ENCODE measurements at places on chromosomes 7 and 10.

- DNase-seq = peak; percentile 78
Observed at GRCh38 chr10:118341791-118342637, at the start of gene FAM204A. TSS of gene FAM204A (minus strand) at chr10:118342324. CDS start at chr10:118336415, 5,909 bp downstream.

DNA sequence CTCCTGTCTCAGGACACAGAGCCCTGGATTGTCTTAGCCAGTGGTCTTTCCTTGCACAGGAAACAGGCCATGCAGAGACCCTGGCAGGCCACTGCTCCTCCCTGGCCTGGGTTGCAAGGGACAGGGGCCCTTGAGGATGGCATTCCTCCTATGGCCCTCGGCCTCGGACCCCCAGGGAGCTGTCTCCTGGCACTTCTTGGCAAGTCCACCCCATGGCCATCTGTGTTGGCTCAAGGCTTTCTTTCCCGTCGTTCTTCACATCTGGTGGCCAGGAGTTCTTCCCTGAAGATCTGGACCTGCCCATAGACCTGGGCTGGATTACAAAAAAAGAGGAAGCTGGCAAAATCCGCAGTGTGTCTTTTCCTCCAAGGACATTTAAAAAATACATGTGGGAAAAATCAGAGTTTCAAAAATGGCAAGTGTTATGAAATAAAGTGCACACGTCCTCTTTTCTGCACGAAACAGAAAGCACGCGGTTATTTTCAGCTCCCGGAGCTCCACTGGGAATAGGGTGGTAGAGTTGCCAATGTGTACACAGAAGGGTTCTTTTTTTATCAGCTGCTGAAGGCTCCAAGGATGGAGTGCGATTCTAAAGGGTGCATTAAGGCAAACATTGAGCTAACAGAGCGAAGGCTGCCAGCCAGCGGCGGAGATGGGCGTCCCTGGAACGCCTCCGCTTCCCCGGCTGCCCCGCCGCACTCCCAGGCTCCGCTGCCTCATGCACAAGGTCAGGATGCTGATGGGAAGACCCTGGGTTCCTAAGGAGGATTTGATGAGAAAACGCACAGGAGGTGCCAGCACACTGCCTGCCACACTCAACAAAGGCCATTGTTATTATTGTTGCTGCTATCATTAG is 62.8 kb upstream of the FAM20C start:
- DNase-seq = peak; percentile 43

DNA sequence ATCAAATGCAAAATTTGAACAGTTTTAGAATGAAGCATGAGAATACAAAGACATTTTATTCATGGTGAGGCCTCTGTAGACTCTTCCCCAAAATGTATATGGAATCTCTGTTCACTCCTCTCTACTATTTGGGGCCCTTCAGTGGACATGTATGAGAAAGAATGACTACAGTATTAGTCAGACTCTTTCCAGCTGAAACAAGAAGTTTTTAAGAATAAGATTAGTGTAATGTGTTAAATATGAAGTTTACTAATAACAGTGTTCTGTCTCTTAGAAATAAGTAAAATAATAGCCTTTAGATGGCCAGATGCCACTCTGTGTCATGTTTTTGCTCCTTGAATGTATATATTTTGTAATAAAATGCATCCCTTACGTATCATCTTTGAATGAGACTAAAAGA is 585.6 kb downstream of the SUGCT start:
- no peak for DNase-seq

DNA sequence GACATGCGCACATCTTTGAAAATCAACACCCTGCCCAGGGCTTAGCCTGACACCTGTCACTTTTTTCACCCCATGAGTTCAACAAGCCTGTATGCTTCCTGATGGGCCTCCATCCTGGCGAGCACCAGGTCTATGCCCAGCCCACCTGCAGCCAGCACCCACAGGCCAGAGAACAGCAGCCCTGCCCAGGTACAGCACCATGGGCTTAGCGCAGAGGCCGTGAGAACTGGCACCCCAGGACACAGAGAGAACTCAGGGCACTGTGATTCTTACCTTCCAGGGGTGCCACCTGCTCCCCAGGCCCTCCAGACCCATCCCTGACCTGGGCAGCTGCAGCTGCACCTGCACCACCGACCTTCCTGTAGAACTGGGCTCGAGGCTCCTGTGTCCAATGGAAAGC is 536.6 kb downstream of the TCERG1L start:
- no peak for DNase-seq

GRCh38 chr10:6813306-6813705 is 233.2 kb upstream of the PRKCQ start:
- DNase-seq = no peak

DNA sequence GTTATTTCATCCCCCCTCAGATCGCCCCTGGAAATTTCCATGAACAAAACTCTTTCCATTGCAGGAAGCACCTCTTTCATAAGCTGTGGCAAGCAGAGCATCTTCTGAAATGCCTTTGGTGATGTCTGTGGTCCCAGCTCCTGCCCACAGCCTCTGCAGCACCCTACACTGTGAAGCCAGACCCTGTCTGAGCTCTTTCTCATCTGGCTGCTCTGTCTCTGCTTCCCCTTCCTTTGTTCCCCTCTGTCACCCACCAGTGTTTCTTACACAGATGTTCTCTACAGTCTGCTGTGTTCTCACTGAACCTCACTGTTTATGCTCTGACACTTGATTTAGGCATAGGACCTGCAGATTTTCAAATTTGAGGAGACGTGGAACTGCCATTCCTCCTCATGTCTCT is 1.9 kb upstream of the TAS2R39 start:
- no peak for DNase-seq

DNA sequence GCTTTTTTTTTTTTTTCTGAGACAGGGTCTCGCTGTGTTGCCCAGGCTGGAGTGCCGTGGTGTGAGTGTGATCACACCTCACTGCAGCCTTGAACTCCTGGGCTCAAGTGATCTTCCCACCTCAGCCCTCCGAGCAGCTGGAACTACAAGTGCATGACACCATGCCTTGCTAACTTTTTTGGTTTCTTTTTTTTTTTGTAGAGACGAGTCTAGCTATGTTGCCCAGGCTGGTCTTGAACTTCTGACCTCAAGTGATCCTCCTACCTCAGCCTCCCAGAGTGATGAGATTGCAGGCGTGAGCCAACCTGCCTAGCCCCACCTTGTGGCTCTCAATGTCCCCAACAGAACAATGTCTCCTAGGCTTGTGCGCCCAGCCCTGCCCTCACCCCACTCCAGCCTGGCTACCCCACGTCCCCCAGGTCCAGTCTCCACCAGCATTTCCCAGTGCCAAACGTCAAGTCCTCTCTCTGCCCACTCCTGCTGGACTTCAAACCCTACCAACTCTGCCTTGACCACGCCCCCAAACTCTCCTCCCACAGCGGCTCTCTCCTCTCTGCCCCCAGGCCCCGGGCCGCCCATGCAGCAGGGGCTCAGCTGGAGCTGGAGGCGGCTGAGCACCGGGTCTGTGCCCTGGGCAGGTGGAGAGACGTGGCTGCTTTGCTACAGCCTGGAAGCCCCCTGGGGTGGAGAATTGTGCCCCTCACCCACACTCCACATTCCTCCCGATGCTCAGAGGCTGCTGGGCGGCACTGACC is 18.9 kb downstream of the BHLHA15 start:
- no peak for DNase-seq

GRCh38 chr7:79615466-79615865 is 162.0 kb upstream of the MAGI2 start:
- DNase-seq = no peak

GRCh38 chr10:37712489-37713131 is 144.8 kb downstream of the ZNF248 start:
- DNase-seq = no peak

DNA sequence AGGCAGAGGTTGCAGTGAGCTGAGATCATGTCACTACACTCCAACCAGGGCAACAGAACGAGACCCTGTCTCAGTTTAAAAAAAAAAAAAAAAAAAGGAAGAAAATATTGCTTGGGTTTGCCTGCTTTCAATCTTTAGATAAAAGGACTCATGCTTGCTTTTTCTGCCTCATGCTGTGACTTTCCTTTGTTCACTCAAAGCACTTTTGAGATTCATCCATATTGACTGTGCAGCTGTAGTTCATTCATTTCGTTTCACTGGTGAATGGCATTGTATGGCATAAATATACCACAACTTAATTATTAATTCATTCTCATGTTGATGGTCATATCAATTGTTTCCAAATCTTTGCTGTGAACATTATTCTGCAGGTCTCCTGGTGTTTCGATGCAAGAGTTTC is 97.6 kb upstream of the NFE2L3 start:
- no peak for DNase-seq

GRCh38 chr7:47580175-47580706 is 1.7 kb downstream of the TNS3 start:
- no peak for DNase-seq

DNA sequence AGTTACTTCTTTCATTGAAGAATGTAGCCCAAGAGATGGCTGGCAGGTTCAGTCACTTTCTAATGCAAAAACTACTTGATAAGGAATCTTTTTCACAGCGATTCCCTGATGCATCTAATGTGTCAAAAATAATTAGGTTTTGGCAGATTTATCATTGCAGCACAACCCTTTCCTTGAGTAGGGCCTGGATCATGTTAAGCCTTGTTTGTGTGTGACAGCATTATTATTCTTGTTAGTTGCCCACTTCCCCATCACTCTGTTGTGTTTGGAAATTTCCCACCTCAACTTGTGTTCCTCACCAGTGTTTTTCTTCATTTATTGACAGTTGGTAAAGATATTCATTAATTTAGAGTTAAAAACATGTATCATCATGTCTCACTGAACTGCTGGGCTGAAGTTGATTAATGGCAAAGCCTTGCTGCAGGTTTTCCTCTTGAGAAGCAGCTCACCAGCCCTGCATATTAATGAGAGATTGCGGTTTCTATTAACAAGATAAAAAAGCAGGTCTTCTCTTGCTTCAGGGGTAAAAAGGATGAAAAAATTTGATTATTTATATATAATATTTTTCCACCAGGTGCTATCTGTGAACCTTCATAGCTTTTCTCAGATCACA is 233.3 kb upstream of the MDFIC start:
- DNase-seq = no peak

DNA sequence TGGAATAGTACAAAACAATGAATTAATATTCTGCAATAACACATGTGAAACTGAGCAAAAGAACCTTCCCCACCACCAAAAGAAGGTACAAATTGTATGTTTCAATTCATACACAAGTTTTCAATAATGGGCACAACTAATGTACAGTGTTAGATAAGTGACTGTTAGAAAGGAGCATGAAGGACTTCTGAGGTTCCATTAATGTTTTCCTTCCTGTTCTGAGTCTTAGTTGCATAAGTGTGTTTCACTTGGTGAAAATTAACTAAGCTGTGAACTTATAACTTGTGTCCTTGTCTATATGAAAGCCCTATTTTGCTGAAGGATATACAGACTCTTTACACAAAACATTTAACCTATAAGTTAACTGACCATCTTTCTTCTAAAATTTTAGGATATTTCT is 8.2 kb downstream of the GSAP start:
- no peak for DNase-seq

- DNase-seq = no peak
Observed at GRCh38 chr7:46387646-46388045, 466.6 kb upstream of the IGFBP3 start.

DNA sequence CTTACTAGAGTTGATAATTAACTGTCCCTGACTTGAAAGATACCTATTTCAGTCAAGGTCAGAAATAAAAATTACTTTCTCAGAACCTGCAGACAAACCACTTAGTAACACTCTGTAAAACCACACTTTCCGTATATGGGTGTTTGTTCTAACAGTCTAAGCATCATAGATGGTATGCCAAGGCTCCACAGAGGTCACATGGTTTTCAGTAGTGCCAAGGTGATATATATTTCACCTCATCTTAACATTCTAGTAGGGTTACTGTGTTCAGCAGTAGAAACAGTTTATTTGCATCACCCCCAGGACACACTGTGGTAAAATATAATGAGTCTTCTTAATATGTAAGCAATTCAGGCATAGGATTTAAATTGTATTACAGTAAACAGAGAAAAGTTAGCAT is 61.5 kb downstream of the KCND2 start:
- no peak for DNase-seq

GRCh38 chr10:34319197-34319846 is 495.8 kb downstream of the PARD3 start:
- DNase-seq = no peak

- no peak for DNase-seq
Observed at GRCh38 chr7:131691454-131692130, 135.2 kb upstream of the PODXL start.

- no peak for DNase-seq
Observed at GRCh38 chr7:50212016-50212325, 92.5 kb upstream of the IKZF1 start.

DNA sequence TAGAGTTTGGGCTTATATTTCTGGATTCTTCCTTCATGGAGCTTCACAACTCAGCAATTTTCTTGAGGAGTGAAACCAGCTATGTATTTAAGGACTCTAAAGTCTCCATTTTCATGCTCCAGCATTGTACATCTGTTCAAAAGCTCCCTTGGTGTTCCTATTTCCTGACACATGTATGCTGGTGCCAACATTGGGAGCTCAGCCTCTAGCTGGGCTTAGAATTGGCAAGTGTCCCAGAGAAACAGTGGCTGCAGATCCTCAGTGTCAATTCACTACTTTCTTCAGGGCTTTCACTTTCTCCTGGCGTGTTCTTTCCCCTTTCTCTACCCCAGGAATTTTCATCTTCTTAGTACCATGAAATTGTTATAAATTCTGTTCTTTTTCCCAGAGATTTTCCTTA is 103.1 kb downstream of the ZNF467 start:
- DNase-seq = peak; percentile 42

GRCh38 chr10:110764793-110765512 is 106.8 kb upstream of the PDCD4 start:
- no peak for DNase-seq

DNA sequence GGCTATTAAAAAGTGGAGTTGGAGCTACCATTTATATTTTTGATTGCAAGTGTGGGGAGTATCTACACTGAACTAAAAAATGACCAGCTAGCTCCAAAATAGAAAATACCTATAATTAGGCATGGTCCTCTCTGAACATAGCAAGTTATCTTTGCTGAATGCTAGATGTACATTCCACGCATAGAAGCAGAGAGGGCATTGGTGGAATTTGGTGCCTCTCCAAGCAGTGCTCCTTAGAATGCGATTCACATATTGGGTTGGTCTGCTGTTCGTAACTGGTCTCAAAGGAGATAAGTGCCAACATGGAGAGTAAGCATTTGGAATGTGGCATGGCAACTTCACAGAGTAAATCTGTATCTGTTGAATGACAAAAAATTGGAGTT is 196.2 kb downstream of the PTN start:
- DNase-seq = no peak

DNA sequence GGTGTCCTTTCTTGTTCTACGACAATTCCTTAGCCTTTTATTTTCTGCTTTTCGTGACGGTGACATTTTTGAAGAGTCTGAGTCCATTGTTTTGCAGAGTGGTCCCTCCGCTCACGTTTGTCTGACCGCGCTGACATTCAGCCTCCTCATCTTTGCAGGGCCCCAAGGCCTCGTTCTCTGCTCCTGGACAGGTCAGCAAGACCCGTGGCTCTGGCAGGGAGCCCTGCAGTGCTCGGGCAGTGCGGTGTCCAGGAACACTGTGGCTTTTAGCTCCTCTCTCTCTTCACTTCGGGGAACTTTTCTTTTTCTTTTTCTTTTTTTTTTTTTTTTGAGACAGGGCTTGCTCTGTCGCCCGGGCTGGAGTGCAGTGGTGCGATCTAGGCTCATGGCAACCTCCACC is 142.5 kb downstream of the DNAJB6 start:
- no peak for DNase-seq

GRCh38 chr10:61588770-61589211 is 73.9 kb upstream of the CABCOCO1 start:
- DNase-seq = no peak

All from frontal cortex (tissue), 4 donors.